HepG2 (cell line): ENCODE measurements at places on chromosomes 6 and 20.

DNA sequence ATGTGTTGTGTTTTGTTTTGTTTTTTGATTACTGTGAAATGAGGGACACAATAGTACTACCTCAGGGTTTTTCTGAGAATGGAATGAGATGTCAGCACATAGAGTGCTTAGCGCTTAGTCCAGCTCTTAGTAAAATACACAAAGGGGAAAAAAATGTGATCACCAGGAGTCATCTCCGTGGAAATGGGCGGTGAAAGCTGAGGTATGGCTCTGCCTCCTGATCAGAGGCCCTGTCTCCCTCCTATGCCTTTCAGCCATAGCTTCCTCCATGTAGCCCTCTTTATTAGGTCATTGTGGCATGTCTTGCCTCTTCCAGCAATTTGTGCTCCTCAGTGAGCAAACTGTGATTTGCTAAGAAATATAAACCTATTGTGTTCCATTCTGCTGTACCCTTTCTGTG, 13.0 kb downstream of the PSMF1 start:
- DNase-seq: no peak

GRCh38 chr20:49964964-49965780, 17.6 kb upstream of the SNAI1 start:
- DNase-seq: peak; percentile 76

- no peak for DNase-seq
Observed at GRCh38 chr20:3121955-3122610, 37.6 kb upstream of the AVP start.

DNA sequence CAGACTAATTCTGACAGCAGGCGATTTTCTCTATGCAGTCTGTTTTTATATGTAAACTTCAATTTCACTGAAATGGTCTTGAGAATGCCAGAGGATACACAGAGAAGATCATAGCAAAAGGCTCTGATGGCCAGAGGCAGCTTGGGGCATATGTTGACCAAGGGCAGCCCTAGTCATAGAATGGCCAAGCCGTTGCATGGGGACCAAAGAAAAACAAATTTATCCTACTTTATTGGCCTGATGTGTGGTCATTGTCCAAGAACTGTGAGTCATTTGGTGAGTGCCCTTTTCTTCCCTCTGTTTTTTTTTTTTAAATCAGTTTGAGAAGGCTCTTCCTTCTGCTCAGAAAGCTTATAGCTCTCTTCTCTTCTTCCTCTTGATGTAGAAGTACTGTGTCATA, 5.8 kb downstream of the HDGFL1 start:
- DNase-seq: no peak

GRCh38 chr6:89895276-89895874, 1.1 kb downstream of the GJA10 start:
- peak; percentile 12 for DNase-seq

DNA sequence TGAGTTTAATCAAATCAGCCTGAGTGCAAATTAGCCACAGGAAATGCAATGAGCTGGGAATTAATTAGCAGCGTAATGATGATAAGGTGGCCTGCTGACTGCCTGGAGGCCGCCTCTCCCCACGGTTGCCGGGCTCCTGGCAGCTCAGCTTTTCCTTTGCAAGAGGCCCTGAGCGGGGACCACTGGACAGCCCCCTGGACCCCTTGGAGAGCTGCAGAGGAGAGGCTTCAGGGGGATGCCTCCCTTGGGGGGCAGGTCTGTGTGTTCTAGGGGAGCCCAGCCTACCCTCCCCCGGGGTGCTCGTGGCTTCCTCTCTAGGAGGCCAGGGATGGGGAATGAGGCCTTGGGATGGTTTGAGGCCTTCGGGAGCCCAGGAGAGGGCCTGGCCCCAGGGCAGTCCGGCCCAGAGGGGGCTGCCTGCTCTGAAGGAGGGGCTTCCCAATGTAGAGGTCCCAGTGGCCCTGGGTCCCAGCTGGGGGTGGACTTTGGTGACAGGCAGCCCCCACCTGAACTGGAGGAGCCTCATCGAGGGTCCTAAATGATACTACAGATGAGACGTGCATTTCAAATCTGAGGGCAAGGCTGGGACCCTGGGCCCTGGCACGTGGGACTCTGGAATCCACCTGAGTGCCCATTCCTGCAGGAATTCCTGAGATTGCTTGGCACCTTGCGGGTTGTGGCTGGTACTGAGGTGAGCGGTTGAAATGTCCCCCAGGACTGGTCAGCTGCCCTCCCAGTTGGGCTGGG, 66.4 kb upstream of the BHLHE23 start:
- DNase-seq: no peak

- no peak for DNase-seq
Observed at GRCh38 chr6:16982807-16983206, 119.0 kb upstream of the STMND1 start.

GRCh38 chr6:30839671-30840070, 44.6 kb upstream of the DDR1 start:
- DNase-seq: no peak

- peak; percentile 67 for DNase-seq
Observed at GRCh38 chr20:4091490-4092479, 76.4 kb upstream of the RNF24 start.

DNA sequence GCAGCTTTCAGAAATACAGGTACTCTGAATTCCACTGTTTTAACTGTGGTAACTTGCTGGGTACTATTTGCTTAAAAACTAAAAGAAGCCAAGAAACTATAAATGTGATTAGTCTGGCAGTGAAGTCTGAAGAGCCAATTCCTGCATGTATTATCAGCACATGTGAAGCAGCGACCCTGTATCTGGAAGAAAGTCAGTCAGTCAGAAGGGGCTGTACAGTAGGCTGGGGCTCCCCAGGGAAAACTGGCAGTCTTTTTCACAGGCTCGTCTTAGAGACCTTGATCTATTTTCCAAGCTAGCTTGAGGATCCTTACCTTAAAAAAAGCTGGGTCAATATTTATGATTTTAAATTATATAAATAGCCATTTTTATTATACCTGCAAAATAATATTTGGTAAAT, 104.9 kb downstream of the PDSS2 start:
- DNase-seq: no peak

DNA sequence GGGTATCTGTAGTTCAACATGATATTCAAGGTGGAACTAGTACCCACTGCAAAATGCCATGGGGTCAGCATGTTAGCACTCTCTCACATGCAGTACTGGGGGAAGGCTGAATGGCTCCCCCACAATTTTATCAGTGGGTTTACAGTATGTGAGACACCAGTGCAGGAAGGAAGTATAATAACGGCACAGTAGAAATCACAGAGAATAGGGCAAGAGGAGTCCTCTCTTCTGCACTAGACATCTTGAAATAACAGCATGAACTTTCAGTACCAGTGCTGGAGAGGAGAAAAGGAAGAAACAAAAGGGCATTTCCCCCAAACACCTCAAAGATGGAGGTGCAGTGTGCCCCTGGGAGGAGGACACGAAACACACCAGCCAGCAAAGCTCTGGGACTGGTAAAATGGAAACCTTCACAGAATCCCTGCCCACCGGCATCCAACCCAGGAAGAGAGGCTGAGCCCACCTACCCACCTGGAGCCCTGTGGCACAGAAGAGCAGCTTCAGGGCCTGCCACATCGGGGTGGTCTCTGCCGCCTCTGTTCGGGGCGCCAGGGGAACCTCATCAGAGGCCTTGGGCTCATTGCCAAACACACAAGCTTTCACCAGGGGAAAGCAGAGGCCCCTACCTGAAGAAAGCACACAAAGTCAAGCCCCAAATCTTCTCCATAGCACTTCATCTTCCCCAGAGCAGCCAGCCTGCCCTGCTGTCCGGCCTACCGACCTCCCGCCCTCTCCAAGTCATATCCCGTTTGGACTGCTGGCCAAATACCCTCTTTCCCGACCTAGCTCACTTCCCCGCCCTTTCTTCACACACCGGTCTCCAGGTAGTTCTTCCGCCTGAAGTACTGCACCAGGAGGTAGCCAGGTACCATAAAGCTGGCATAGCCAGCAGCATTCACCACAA, 1.2 kb downstream of the SLC35B2 start:
- DNase-seq: no peak

DNA sequence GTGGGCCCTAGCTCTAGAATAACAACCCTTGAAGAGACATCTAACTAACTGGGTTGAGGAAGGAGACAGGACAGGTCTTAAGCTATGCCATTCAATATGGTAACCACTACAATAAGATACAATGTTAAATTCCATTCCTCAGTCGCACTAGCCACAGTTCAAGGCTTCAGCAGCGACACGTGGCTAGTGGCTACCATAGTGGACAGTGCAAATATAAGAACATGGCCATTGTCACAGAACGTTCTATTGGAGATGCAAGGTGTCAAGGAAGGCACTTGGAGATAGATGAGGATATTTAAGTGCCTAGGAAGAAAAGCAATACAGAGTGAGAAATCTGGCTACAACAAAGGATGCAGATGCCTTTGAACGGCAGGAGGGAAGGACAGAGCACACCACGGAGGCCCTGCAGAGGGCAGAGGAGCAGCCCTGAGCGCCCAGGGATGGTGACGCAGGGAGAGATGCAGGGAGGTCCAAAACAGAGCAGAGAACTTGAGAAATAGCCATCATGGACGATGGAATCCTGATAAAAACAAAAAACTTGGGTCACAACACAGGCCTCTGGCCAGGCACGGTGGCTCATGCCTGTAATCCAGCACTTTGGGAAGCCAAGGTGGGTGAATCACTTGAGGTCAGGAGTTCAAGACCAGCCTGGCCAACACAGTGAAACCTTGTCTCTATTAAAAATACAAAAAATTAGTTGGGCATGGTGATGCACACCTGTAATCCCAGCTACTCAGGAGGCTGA, 140.7 kb downstream of the ZMYND8 start:
- DNase-seq: no peak

- DNase-seq: no peak
Observed at GRCh38 chr6:57252975-57253374, 30.9 kb upstream of the RAB23 start.

DNA sequence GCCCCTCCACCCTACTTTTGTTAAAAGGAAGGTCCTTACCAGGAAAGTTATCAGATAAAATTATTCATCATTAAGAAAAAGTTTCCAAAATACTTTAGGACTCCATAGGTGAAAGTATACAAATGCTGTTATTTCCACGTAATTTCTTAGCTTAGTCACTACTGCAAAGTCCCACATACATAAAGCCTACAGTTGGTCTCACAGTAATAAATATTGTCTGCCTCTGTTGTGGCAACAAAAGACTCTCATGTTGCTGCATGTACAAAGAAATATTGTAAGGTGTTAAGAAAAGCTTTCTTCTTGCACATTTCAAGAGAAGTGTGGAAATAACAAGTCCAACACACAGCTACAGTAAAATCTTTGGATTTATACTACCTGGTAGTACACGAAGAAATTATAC, 102.4 kb upstream of the DST start:
- DNase-seq: no peak

- DNase-seq: no peak
Observed at GRCh38 chr6:102474041-102474807, 1080.7 kb downstream of the GRIK2 start.

- no peak for DNase-seq
Observed at GRCh38 chr6:151514000-151514730, 20.3 kb downstream of the CCDC170 start.

- DNase-seq: no peak
Observed at GRCh38 chr6:2959909-2960719, 11.3 kb downstream of the SERPINB6 start.

DNA sequence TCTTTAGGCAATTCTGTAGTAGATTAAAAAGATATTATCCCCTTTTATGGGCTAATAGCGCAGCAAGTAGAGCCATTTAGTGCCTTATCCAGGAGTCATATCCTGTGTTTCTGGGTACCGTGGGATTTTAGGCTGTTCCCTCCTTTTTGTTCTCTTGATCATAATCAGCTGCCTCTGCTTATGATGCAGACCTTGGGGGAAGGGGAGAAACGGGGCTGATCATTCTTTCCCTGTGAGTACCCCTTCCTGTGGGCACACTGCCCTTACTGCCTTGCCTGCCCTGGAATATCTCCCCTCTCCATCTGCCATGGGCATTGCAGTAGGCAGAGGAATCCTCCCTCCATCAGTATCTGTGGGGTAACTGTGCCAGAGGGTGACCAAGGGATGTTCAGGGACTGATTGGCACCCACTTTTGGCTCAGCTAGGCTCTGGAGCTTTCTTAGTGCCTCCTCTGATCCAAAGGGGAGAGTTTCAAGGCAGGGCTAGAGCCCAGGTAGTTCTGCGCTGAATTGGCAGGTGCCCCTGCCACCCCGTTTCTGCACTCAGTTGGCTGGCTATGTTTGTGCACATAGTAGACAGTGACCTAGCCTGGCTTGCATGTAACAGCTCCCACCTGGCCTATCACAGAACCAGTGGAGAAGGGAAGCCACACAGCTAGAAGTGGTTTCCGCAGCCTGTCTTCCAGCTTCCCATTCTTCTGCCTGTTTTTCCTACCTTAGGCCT, 103.3 kb downstream of the FIG4 start:
- no peak for DNase-seq

- no peak for DNase-seq
Observed at GRCh38 chr6:75196081-75196687, 9.7 kb downstream of the COL12A1 start.

DNA sequence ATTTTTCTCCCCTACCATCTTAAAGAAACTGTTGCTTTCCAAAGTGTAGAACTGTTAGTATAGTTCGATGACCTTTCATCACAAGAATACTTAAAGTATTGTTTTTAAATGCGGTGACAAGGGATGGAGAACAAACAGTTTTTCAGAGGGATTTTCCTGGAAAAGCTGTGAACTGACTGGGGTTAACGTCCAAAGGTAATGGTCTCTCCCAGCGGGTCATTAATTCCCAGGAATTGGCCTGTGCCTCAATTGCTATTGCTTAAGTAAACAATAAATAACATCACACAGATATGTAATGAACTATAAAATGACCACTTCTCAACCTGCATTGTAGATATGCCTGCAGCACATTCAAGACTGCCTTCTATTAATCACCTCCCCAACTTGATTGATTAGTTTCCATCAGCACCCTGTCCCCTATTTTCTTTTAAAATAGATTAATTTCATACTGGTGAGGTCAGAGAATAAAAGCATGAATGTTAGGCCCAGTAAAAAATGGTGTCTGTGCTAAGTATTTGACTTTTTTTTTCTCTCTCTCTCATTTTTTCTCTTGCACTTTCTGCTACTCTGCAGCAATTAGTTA, 268.2 kb downstream of the SAMD5 start:
- no peak for DNase-seq

DNA sequence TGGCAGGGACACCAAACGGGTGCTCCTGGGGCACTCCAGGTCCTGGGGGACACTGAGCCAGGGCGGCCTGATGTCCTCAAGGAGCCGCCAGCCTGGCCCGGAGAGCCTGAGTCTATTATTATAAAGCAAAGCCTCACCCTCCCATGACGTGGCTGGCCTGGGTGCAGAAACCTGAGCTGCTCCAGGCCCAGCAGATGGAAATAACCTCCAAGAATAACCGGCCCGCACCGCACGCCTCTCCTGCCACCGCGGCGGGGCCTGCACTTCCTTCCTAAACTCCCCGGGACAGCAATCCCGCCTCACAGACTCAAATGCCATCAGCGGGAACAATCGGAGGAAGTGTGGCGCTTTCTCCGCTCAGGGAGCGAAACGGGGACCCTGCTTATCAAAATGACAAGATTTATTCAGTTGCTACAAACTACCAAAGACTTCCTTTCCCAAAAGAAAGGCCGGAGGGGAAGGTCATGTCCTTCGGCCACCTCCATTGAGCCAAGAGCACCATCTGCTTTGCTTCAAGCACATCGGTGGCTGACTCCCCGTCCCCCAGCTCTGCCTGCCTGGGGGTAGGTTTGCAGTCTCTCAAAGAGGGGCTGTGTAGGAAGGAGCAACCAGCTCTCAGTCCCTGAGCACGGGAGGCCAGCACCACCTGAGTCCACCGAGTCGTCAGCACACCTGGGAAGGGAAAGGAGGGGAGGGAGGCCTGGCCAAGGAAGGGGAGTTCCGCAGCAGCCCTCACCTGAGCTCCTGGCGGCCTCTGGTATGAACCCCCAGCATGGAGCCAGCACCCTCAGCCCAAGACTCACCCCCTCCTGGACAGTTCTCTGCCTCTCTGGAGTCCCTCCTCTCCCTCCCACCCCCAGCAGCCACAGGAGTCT, 78.6 kb upstream of the QKI start:
- no peak for DNase-seq
